CD4-positive, alpha-beta T cell treated with Interleukin-4 for 4 hours (primary cell): ENCODE measurements at places on chromosomes 1 and 21.

DNA sequence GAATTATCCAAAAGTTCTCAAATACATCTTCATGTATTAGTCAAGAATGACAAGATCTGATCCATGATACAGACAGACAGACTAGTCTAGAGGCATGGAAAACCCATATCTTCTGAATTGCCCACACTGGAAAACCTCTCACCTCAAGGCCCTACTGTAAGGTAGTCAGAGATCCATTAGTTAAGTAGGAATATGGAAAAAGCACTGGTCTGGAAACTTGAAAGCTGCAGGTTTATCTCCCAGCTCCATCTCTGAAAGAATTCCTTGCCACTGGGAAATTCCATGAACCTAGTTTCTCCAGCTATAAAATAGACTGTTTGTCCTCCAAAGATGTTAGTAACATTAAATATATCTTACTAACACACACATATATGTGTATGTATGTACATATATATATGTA is 169.2 kb downstream of the AKT3 start:
- no peak for DNase-seq

DNA sequence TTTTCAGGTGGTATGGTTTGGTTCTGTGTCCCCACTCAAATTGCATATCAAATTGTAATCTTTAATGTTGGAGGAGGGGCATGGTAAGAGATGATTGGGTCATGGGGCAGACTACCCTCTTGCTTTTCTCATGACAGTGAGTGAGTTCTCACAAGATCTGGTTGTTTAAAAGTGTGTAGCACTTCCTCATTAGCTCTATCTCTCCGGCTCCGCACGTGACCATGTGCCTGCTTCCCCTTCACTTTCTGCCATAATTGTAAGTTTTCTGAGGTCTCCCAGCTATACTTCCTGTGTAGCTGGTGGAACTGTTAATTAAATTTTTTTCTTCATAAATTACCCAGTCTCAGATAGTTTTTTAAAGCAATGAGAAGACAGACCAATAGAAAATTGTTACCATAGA is 843.2 kb downstream of the AMY1C start:
- DNase-seq = no peak

DNA sequence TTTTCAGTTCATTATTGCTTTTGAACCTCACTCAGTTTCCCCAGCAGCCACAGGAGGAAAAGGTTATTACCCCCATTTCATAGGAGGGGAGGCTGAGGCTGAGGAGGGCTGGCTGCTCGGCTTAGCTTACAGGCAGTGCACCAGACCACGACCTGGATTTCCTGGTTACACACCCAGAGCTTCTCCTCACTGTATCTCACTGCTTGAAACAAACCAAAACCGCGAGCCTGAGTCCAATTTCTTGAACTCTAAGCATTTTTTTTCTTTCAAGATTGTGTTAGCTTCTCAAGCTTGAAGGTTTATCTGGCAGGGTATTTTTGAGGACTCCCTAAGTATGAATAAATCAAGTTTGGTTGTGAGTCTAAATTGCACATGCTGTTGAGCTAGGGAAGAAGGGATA is 188.9 kb upstream of the EDN2 start:
- peak; percentile 83 for DNase-seq

DNA sequence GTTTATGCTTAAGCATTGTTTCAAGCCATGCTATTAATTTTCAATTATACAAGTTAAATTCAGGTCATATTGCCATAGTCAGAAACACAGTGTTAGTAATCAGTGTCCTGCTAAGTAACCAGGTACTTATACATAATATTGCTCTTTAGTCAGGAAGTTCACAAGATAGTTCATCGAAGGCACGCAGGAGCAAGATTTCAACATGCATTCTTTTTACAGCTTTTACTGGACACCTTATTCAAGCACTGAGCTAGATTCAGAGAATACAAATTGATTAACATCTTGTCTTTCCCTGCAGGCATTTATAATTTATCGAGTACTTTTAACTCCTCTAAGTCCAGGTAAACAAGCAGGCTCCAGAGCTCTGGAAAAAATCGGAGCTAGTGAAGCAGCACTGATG is 202.3 kb upstream of the BRINP3 start:
- DNase-seq = no peak

DNA sequence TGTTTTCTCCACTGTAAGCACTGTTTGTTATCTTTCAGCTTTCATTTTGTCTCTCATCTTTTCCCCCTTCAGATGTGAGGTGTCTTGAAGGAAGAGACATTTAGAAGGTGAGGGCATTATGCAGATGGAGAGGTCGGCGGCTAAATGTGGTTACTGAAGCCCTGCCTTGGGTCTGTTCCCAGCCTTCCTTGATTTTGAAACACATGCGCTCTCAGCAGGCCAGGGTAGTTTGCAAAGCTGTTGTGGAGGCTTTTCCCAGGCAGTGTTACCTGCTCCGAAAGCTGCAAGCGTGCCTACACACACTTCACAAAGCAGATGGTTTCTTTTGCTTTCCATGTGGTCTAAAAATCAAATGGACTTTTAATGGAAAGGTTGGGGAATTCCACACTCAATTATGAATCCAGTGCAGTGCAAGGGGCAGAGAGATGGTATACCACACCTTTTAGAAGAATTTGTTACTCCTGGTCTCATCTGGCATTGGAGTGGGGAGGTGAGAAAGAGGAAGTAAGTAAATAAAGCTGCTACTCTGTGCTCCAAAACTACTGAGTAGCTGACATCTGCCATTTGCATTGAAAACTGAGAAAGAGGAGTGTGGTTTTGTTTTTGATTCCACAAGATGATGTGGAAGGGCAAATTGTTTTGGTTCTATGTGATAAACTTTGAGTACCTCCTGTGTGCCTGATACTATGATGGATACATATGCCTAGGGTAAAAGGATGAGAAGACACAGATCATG is 91.9 kb downstream of the NFIA start:
- no peak for DNase-seq

GRCh38 chr1:48470950-48471690 is 884 bp downstream of the SPATA6 start:
- DNase-seq = no peak

- no peak for DNase-seq
These were observed 93.1 kb upstream of the C8B start for GRCh38 chr1:57058652-57059501.
